ENCODE measurements at places on chromosomes 6 and 20.

GRCh38 chr6:32796848-32797776, 19.7 kb downstream of the HLA-DOB start:
- peak; percentile 54 for DNase-seq

DNA sequence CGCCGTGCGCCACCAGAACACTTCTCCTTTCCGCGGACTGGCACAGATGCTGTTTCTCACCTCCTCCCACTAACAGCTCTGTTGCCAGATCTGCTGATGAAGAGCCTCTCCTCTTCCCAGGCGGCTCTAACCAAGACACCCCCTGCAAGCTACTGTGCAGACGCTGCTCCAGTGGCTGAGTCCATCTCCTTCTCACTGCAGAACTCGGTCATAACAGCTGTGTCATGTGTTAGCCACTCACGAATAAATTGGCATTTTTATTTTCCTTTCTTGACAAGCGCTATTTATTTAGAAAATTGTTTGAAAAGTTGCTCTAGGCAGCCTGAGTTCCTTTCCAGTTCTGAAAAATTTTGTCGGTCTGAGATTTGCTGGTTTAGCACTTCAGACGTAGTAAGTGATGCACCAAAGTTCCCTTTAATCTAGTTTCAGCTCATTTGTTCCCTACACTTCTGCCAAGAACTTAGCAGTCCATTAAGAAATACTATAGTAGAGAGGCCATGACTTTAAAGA, 12.8 kb upstream of the PLEKHG1 start:
- no peak for DNase-seq

DNA sequence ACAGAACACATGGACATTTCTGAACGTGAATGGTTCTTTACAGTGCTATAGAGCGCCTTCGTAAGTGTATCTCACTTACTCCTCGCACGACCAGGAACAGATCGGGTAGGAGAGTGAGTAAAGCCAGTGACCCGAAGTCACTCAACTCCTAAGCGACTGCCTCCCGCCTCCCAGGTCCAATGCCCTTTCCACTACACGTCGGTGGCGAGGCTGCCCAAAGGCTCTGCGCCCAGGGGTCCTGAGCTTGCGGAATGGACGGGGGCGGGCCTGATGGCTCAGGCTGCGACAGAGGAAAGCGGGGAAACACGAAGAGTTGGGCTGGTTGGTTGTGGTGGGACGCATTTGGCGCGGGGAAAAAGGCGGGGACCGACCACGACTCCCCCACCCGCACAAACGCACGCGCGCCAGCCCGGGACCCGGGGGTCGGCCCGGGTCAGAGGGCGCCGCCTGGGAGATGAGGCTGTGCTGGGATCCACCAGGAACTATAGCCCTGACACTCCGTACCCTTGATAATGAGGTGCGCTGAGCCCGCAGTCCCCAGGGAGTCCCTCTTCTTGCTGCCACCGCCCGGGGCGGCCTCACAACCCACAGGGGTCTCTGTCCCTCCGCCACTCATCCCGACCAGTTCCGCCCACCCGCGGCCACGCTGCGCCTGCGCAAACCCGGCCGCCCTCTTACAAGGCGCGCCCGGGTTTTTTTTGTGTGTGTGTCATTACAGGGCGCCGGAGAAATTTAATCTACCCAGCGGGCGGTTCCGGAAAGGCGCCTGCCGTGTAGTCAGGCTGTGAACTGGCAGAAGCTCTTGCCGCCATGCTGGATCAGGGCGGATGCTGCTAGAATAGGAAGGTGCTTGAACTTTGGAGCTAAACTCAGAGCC, at the start of gene BLOC1S5:
BLOC1S5 (minus strand) TSS at position 629 of the 877 bp plus-strand sequence; CDS start at position 616, 13 bp downstream.
- DNase-seq, result peak; percentile 95

DNA sequence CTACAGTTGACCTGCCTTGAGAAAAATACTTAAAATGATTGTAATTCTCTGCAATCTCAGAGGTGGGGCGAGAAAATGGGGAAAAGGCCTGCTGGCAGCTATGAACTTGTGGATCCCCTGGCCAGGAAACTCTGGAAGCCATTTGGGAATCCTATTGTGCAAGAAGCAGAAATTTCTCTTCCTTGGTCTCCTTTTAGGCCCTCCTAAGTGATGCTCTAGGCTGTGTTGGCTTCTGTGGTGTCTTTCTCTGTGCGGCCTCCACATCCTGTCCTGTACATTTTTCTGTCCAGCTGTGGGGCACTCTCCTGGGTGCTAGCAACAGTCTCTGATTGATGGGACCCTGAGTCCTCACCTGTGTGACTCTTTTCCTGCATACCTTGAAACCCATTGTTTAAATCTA, 290.9 kb downstream of the FARS2 start:
- no peak for DNase-seq

GRCh38 chr6:145212813-145213212, 522.5 kb downstream of the EPM2A start:
- no peak for DNase-seq

DNA sequence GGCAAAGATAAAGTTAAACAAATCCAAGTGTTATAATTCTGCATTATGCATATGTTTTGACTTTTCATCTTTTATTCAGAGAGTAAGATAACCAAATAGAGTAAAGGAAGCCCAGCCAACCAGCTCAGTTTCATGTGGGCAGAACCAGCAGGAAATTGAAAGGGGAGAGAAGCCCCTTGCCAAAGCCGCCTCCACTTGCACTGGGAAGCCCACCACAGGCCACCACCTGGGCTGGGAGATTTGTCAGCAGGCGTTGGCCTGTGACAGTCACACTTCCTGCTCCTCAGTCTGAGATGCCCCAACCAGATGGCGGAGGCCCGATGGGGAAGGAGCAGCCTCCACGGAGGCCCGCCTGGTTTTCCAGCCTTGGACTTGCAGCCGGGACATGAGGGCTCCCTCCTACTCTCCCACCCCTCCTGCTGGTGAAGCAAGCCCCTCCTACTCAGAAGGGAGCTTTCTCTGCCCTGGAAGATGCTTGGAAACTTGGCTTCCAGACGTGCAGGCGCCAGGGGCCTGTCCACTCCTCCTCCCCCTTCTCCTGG, 166.8 kb upstream of the SULF2 start:
- no peak for DNase-seq

Data from stromal cell of bone marrow (primary cell).